ENCODE measurements at places on chromosomes 7 and 10.

GRCh38 chr7:44477063-44477830 lies 13.2 kb downstream of the NUDCD3 start:
- peak; percentile 41 for DNase-seq

GRCh38 chr10:71314694-71315225 lies 4.3 kb upstream of the SLC29A3 start:
- DNase-seq: no peak

- DNase-seq: no peak
These were observed 38.6 kb downstream of the BPGM start for GRCh38 chr7:134685250-134685649.

GRCh38 chr7:50273301-50273700 lies 31.2 kb upstream of the IKZF1 start:
- no peak for DNase-seq

- peak; percentile 35 for DNase-seq
These were observed 730 bp downstream of the LARP4B start for GRCh38 chr10:930625-931325.

- no peak for DNase-seq
These were observed 69.0 kb downstream of the CREB5 start for GRCh38 chr7:28481091-28481926.

DNA sequence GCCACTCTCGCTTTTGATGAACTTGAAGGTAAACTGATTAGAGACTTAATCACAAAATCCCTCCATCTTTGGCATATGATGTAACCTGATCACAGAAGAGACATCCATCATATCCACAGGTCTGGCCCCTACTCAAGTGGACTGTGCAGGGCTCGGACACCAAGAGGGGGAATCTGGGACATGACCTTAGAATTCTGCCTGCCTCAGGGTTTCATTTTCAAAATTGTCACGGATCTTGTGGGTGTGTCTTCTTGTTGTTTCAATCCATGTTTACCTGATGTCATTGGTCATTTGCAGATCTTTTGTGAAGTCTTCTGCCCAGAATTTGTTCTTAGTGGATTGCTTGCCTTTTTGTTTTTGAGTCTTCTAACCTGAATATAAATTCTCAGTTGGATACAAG lies 5.9 kb upstream of the ARMS2 start:
- DNase-seq: no peak

DNA sequence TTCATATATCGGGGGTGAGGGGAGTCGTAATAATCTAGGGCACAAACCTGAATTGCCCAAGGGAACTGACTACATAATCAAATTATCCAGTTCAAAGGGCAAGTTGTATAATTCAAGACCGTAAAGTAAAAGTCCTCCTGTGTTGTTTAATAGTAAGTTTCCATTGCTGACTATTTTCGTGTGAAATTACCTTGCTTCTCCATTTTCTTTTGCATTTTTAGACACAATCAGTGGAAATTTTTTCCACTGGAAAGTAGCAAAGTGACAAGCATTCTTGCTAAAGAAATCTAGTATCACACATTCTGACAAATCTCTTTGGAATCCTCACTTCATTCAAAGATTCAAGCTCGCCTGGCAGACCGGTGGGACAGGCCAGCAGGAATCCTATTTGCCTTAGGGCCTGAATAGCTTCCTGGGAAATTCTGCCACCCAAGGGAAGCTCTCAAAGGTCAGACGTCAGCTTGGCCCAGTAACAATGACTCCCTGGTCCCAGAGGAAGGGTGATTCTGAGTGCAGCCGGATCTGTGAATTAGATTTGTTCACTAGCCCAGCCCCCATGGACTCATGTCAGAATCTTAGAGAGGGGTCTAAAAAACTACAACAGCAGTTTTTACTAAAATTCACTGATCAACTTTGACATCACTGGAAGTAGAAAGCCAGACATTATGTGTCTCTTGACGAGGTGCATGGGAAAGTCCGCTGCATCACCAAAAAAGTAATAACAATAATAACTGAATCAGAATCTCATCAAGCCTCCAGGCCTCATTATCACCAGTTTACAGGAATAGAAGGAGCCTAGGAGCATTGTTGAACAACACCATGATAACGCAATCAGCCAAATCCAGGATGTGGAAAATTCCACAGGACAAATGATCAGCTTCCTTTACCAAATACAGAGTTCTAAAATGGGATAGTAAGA lies 161.0 kb downstream of the SKIDA1 start:
- DNase-seq: no peak

DNA sequence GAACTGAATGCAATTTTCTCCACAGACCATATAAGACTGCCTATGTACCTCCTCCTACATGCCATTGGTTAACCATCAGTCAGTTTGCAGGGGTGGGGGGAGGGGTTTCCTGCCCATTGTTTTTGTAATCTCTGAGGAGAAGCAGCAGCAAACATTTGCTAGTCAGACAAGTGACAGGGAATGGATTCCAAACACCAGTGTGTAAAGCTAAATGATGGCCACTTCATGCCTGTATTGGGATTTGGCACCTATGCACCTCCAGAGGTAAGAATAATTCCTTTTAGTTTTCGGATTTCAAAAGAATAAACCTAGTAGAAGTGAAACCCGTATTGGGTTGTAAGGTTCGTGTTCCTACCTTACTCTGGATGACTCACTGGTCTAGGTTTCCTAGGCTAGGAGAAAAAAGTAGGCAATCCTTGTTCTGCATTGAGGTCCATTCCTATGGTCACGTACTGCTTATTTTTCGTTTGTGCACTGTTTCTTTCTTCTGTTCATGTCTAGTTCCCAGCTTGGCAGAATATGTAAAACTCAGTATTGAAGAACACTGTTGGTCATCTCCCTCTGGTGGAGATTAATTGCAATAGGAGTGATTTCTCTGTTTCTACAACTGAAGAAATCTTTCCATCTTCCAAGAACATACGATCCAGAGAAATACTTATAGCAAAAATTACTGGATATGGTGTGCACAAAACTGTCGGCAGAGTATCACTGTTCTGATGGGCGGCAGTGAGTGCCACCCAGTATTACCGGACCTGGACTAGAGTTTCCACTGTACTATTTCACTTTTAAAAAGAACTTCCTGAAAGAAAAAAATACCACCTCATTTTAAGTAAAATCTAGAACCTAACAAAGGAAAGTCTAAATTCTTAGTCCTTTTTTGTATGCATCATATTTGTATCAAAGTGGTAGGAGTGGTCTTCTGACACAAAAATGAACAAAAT lies at the start of gene AKR1C3:
TSS of gene AKR1C3 (plus strand) at position 150 of the 941 bp plus-strand sequence. CDS start at position 181, 31 bp downstream.
- no peak for DNase-seq

DNA sequence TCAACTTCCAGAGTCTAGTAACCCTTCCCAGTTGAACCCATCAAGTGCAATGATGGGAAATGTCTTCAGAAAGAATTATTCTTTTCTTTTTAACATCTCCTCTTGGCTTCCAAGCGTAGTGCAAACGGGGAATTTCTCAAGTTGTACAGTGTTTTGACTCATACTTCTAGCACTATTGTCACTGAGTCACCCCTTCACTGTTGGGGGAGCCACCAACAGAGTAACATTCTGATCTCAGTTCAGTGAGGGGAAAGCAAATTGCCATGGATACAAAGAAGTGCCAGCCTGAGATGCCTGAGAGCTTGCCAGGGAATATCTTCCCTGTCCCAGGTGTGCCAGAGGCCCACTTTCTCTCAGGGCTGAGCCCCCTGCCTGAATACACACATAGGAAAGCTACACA lies 31.0 kb downstream of the CYP3A5 start:
- DNase-seq: no peak

DNA sequence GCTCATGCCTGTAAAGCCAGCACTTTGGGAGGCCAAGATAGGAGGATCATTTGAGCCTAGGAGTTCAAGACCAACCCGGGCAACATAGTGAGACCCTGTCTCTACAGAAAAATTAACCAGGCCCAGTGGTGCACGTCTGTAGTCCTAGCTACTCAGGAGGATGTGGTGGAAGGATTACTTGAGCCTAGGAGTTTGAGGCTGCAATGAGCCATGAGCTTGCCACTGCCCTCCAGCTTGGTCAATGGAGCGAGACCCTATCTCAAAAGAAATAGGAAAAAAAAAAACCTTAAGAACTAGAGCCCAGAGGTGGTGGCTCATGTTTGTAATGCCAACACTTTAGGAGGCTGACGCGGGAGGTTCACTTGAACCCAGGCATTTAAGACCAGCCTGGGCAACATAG lies 2.2 kb downstream of the STRA8 start:
- no peak for DNase-seq

DNA sequence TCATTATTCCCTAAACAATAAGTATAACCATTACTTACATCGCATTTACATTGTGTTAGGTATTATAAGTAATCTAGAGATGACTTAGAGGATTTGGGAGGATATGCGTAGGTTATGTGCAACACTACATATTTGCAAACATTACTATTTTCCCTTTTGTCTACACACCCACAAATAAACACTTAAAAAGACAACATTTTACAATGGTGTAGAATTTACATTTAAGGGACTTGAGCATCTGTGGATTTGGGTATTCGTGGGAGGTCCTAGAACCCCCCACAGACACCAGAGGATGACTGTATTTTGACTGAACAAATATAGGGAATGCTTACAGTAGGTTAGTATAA lies 220.2 kb upstream of the MYO3A start:
- no peak for DNase-seq

- no peak for DNase-seq
These were observed 214.8 kb downstream of the CNTNAP2 start for GRCh38 chr7:146331369-146331768.

- no peak for DNase-seq
These were observed 588 bp downstream of the GET4 start for GRCh38 chr7:876972-877311.

- no peak for DNase-seq
These were observed 120.7 kb downstream of the PRKAG2 start for GRCh38 chr7:151756076-151756731.

- no peak for DNase-seq
These were observed 5.2 kb downstream of the FAM133B start for GRCh38 chr7:92584953-92585352.

DNA sequence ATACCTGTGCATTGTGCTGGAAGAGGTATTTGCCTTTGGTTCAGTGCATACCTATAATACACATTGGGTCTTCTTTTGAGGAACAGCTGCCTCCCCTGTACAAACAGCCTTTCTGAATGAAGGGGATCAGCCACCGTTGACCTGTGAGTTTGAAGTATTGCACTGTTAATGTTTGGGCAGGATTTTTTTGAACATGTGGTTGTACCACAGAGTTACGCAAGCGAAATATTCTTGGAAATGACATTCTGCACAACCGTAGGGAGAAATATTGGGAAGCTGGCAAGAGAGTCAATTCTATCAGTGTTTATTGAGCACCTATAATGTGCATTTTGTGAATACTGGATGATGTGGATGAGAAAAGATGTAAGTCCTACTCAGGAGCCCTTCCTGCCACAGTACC lies 270.6 kb downstream of the AUTS2 start:
- no peak for DNase-seq

DNA sequence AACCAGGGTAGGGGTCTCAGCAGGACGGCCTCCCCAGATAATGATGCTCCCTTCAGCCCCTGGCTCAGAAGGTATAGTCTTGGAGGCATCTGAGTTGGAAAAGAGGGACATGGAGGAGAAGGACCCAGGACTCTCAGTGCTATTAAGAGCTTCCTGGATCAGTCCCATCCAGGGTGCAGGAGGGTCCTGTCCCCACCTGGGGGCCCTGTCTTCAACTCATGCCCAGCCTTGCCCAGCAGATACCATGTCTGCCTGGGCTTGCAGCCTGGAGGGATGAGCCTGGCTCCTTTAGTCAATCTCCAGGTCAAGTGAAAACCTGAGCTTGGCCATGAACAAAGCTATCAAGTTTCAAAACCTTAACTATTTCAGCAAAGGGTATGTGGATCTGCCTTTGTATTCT lies 67.6 kb downstream of the PRTFDC1 start:
- no peak for DNase-seq

DNA sequence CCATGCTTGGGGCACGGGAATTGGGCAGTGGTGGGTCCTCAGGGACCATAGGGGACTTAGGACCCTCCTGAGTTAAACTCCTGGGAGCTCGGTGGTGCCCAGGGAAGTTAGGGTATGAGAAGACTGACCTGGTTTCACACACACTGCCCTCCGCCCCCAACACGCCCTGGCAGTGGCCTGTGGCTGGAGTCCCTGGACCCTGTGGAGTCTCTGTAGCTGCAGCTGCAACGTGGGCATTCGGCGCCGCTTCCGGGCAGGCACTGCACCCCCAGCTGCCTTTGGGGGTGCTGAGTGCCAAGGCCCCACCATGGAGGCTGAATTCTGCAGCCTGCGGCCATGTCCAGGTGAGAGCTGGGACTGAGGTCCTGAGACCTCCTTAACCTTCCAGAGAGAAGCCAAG lies 29.9 kb upstream of the ZNF862 start:
- DNase-seq: no peak

GRCh38 chr7:18655912-18656311 lies 160.4 kb downstream of the HDAC9 start:
- DNase-seq: no peak

GRCh38 chr7:116501425-116502167 lies 2.1 kb downstream of the CAV2 start:
- no peak for DNase-seq

DNA sequence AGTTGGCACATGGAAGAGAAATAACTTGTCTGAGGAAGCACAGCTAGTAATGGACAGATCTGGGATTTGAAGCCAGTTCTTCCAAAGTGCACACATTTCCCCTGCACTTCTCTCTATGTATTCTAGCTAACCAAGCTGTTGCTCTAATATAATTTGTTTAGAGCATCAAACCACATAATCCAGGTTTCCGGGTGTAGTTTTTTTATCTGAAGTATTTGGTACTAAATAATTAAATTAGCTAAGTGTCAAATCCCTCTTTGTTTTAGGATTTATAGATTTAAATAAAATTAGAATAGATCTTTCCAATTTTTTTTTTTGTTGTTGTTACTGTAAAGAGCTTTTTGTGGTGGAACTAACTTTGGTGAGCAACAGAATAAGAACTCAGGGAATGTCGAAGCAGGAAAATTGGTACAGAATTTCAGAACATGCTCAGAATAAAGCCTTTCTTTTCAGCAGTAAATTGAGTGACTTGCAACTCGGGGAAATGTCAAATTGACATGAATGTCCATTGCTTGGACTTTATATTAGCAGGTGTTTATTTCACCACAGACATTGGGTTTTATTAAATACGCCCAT lies 33.7 kb downstream of the CAMK1D start:
- DNase-seq: no peak

GRCh38 chr7:122965306-122965705 lies 30.2 kb downstream of the TAS2R16 start:
- no peak for DNase-seq

Measured in bone marrow (tissue), 2 donors.